ENCODE measurements at places on chromosomes 5 and 9.

DNA sequence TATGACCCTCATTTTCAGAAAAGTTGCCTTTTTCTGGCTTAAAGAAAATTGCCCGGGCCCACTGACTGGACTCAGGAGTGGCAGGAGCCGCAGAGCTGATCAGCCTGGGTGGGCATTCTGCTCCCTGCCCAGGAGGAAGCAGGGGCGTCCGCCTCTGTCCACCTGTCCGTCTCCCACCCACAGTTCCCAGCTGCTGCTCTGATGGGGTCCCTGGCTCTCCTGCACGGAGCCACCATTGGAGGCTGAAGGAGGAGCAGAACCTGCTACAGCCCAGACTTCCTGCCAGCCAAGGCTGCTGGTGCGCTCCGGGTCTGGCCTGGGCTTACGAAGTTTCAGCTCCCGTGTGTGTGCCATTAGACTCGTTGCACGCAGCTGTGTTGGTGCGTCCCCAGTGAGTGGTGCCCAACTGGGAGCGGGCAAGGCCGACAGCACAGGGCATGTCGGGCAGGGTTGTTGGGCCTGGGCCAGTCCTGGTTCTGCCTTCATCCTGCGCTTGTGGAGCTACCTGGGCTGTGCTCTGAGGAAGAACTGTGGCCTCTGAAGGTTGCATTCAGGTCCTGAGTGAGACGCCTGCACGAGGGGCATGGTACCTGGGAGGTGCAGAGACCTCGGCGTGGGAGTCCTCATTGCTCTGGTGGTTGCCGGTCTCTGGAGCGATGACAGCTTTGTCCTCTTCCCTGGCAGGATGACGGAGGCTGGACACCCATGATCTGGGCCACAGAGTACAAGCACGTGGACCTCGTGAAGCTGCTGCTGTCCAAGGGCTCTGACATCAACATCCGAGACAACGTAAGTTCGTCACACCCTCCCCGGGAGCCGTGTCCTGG, 77.2 kb upstream of the CACNA1B start:
- DNase-seq, result no peak

DNA sequence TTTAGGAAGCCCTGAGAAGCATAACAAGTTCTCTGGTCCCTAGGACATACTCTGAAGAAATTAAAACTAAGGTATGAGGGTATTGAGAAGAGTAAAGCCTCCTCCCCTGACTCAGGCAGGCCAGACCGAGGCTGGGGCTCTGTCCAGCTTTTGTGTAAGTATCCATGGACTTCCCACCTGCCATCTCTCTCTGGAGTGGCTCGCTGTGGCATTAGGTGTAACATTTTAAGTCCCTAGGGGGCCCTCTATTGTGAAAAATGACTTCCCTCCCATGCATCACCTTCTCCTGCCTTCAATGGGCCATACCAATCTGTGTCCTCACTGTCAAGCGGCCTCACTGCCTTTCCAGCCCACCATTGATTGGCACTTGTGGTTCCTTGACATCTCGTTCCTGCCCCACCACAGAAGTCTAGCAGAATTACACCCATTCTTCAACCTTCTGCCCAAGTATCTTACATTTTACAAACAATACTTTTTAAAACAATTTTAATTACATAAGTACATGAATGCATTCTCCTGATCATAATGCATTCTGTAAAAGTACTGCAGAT, 205.5 kb downstream of the SLIT3 start:
- no peak for DNase-seq

DNA sequence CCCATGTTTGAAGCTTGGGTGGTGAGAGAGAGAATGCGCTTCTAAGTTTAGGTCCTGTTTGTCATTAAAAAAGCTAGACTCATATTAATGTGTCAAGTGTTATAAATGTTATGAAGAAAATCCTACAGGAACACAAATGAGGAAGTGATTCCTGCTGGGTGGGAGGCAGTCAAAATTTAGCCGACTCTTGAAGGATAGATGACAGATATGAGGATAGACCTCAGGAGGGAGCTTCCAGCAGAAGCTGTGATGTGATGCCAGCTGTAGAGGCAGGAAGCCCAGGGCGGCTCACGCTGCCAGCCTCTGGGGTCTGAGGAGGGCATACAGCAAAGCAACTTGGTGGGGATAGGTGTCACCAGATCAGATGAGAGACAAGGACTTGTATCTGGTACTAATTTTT, 74.7 kb upstream of the ADAMTS16 start:
- DNase-seq, result no peak

DNA sequence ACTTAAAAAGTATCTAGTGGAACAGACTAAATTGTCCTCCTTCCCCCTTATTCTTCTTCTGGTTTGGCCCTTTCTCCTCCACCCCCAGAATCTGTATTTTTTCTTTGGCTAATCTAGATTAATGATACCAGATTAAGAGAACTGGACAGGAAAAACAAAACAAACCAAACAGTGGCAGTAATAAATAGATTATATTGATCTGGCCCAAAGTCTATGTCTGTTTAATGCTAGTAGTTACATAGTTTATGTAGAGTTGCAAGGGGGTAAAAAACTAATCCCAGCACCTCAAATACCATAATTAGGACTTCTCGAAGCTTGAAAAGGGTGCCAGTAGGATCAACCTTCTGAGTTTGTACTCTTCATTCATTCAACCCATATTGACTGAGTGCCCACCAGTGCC, 104.5 kb downstream of the ARL15 start:
- no peak for DNase-seq

All from fibroblast of skin of right biceps (primary cell).